Central memory CD4-positive, alpha-beta T cell (primary cell): ENCODE measurements at places on chromosomes 7 and 10.

GRCh38 chr10:71079761-71080380, 132.5 kb upstream of the UNC5B start:
- no peak for DNase-seq

DNA sequence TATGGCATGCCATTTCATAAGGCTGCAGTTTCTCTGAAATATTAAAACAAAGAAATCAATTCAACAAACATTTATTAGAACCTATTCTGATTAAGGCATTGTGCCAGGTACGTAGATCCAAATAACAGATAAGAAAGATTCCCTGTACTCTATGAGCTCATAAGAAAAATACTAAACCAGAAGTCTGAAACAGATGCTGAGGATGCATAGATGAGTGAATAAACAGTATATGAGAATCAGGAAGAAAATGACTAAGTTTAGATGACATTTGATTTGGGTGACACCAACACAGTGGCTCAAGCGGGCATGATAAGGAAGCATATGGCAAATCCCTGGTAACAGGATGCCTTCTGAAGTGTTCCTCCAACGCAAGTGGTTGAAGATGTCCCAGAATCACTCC, 477.2 kb downstream of the PARD3 start:
- DNase-seq = no peak

- DNase-seq = no peak
Measured at GRCh38 chr7:151251689-151252560, 3.4 kb upstream of the SMARCD3 start.

GRCh38 chr7:70935854-70936253, 196.1 kb upstream of the GALNT17 start:
- DNase-seq = no peak

- DNase-seq = no peak
Measured at GRCh38 chr10:116848944-116849247, 403 bp upstream of the ENO4 start.
